ENCODE measurements at places on chromosomes 2 and 18.

- DNase-seq: no peak
These were observed 41.6 kb downstream of the RBBP8 start for GRCh38 chr18:22974707-22975106.

GRCh38 chr2:207039225-207039624, 99.9 kb downstream of the CPO start:
- DNase-seq: no peak

- DNase-seq: no peak
These were observed 5.8 kb upstream of the ARL5A start for GRCh38 chr2:151833984-151834383.

GRCh38 chr18:12032786-12033642, 51.7 kb downstream of the IMPA2 start:
- DNase-seq: no peak

GRCh38 chr2:238573065-238573778, 146.5 kb downstream of the ASB1 start:
- DNase-seq: no peak

DNA sequence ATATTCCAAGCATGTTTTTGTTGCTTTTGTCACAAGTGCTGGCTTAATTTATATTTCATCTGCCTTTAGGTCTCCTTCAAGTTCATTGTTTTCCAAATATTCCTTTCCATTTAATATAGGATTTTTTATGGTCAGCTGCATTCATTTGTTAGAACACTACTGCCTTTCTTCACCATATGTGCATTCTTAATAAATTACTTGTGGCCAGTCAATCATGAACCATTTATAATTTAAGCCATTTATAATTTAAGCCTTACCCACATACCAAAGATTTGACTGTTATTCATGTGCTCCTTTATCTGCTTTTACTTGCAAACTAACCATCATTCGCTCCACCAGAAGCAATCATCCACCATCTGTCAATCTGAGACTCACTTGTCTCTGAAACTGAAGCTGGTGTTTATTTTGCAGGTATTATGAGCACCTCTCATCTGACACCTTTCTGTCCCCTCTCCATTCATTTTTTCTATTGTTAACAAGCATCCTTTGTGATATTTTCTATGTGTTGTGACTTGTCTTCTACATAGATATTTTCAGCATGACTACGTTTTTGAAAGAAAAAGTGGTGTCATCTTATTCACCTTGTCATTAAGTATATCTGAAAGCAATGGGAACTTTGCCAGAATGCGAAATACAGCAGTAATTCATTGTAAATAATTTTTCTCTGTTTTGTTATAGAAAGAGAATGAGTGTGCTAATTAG, 786.8 kb downstream of the KCNJ3 start:
- DNase-seq: no peak

- no peak for DNase-seq
These were observed 54.2 kb downstream of the DIPK1C start for GRCh38 chr18:74402806-74403433.

DNA sequence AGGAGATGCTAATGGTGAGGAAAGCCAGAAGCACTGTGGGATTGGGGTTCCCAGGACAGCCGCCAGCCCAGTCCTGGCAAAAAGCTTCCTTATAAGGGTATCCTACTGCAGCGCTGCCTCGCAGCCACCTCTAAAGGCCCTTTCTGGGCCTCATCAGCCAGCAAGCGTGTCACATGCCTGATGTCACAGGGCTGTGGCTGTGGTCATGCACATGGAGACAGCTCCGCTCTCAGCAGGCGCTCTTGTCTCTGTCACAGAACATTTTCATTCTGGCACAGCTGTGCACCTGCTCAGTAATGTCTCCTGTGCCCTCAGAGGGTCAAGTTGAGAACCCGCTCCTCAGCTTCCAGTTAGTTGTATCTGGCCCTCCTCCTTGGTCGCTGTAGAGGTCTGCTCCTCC, 17.7 kb upstream of the MAL start:
- DNase-seq: no peak

GRCh38 chr2:187543488-187543887, 10.7 kb downstream of the TFPI start:
- no peak for DNase-seq

DNA sequence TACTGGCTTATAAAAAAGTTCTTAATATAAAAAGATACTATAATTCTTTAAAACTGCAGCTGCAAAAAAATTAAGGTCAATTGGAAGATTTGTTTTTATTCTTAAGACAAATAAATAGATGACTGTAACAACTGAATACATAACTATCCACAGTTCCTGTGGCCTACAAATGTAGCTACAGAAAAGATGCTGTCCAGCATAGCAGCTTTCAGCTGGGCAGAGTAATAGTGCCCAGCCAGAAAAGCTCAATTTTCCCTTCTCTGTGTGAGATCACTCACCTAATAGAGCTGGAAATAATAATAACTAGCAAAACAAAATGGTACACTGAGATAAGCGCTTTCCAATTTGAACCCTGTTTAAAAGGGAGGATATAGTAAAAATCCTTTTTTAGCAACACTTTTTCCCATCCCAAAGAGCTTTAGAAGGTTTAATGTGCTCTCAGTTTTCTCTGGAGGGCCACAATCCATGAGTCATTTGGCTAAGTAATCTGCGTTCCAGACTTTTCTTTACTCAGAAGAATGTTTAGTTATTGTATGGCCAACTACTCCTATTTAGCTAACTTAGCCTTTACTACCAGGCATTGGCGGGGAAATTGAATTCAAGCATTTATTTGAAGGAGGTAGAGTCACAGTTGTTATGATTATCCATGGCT, 158.1 kb upstream of the SLC39A10 start:
- no peak for DNase-seq

GRCh38 chr18:79852561-79853302, 55.0 kb downstream of the KCNG2 start:
- DNase-seq: no peak

DNA sequence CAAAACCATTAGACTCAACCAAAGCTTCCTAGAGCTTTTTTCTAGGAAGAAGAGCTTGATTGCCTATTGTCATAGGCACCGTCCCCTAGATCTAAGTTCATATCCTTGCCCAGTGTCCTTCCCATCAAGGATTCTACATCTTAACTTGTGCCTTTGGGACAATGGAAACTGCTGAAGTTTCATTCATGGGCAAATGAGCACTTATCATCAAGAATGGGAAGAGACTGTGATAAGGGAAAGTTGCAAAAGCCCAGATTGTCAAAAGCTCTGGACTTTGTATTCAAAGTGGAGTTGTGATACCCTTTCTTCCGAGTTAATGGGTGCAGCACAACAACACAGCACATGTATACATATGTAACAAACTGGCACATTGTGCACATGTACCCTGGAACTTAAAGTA, 503.0 kb upstream of the KLHL29 start:
- DNase-seq: no peak

DNA sequence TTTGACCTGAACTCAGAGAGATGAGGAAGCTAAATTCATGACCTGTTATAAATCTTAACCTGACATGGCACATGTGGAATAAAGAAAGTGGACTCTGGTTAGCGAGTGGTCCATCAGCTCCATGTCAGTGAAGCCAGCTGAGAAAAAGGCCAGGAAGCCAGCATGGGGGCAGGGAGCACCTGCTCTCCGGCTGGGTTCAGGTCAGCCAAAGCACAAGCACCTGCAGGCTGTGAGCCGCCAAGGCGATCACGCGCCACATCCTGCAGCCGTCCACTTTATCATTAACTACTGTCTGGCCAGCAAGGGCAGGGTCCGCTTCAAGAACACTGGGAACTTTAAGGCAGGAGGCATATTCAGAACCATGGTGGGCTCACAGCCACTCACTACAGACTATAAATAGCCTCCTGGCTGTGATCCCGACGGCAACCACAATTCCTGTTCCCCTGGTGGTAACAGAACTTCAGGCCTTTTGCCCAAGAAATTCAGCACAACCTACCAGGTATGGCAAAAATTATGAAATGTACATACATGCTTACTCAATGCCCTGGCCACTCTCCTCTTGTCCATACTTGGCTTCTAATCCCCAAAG, 35.5 kb downstream of the ACVR1 start:
- no peak for DNase-seq

DNA sequence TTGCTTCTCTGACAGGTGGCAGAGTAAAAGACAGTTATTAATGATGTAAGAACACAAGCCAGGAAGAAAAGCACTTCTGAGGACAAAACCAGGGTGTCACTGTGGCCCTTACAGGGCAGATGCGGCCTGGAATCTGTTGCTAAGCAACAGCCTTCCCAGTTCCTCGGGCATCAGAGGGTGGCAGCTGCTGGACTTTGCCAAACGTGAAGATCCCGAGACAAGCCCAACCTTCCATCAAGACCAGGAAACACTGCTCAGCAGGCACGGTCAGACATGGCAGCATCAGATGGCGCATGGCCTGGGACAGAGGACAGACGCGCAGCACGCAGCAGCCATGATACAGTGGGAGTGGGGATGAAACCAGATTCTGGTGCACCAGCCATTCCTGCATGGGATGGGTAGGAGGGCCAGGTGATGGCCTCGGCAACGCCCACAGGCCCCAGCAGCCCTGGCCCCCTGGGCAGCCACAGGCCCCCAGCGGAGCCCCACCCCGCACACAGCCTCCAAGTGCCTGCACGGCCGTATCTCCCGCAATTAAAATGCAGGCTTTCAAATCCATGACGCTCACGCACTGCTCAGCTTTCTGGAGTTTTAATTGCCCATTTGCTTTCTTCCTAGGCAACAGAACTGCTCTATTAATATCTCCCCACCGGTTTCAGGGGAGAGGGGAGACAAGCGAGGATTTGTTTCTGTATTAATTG, 89.0 kb downstream of the EIPR1 start:
- DNase-seq: no peak

DNA sequence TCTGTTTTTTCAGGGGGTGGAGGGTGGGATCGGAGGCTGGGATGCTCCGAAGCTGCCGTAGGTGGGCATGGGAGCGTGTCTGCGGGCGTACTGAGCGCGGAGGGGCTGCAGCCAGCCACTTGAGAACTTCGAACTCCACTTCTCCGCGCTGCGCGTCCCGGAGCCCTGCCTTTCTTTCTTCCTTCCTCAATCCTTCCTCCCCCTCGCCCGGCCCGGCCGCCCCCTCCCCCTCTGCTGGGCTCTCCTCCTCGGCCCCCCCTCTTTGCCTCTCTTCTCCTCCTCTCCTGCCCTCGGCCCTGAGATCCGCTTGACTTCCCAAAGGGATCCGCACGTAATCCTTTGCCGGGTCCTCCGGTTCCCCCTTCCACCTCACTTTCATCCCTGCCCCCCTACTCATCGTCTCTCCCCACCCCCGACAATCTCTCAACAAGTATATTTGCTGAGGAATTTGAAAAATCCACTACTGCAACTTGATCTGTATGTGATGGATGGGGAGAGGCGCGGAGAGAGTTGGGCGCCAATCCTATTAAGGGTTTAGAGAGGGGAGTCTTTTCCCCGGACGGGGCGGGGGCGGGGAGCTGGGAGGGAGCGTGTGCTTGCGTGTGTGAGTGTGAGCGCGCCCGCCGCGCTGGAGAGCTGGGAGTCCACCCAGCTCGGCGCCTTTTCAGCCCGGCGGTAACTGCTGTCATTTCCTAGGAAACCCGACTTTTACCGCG, 1.1 kb downstream of the GLI2 start:
- no peak for DNase-seq

DNA sequence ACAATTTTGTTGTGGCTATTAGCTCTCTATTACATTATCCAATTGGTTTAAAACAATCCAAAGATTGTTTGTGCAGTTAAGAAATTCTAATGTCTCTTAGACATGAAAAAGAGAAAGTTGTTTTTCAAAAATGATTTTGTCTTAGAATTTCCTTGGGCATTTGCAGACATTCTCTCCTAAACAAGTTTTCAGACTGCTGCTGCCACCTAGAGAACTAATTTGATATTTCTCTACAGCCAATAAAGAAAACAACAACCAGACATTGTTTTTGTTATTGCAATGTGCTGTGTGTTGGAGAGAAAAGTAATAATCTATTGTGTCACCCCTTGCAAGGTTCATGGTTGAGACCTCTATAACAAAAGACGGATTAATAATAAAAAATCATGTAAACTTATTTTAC, 119.0 kb upstream of the SYT4 start:
- DNase-seq: no peak

DNA sequence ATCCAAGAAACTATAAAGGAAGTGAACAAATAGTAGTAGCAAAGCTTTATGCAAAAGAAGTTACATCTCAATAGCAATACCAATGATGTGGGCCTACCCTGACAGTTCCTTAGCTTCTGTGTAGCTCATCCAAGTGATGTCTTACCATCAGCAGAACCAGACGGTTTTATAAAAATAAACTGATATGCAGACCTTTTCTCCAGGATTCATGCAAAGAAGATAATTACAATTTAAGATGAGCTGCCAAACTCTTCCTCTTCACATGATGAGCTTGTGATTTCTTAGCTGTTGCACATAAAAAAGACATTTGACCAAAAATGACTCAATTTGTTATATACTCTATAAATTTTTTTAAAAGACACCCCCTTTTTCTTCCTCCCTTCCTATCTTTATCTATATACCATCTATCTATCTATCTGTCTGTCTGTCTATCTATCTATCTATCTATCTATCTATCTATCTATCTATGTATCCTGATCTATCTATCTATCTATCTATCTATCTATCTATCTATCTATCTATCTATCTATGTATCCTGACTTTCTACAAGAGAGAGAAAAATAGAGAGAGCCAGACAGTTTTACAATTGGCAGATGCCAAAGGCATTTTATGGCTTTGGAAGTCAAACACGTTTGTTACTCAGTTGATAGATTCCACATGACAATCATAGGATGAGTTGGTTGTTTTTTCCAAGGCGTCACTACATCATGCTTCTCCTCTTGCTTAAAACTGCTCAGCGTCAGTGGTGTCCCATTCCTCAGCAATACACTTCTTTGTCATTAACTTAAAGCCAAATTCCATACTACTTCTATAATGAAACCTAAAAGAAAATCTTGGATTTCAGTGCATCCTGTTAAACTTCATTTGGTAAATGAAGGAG, 65.9 kb upstream of the ACTR3 start:
- no peak for DNase-seq

- no peak for DNase-seq
These were observed 15.4 kb downstream of the BCL11A start for GRCh38 chr2:60538101-60538500.

DNA sequence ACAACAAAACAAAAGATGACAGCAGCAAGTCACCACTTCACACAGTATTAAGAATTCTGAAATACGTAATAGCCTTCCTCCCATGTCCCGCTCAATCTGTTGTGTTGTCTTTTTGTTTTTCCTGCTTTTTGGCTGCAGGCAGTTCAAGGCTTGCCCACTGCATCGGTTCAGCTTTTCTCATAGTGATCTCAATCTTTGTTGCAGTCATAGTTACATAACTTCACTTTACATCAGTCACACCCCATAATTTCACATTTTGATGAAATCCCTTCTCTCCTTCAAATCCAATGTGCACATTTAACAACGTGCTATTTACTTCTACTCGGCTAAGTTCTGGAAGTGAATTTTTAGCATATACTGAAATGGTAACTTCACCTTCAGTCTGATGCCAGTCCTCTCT, 33.8 kb upstream of the HAAO start:
- DNase-seq: no peak

Data from stimulated activated CD4-positive, alpha-beta T cell treated with anti-CD3 and anti-CD28 coated beads, Interleukin-1b, Interleukin-23, amount 100 ng/mL, for 1 hour (primary cell).